Fibroblast of villous mesenchyme (primary cell): ENCODE measurements at places on chromosomes 16 and 17.

DNA sequence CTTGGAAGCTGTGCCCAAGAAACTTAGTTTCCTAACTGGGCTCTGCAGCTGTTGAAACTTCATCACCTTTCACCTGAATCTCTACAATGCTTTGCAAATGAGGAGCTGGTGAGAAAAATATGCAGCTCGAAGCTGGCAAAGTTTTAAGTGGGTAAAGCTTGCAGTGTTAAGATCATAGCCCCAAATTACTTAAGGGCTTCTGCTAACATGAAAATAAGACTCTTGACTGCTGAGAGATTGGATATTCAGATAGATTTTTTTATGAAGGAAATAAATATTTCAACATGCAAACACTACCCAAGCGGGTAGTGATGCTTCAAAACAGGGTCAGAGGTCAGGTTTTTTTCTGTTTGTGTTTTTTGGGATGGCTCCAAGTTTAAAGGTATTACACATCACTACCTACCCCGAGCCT lies 278.7 kb downstream of the FTO start:
- no peak for DNase-seq

DNA sequence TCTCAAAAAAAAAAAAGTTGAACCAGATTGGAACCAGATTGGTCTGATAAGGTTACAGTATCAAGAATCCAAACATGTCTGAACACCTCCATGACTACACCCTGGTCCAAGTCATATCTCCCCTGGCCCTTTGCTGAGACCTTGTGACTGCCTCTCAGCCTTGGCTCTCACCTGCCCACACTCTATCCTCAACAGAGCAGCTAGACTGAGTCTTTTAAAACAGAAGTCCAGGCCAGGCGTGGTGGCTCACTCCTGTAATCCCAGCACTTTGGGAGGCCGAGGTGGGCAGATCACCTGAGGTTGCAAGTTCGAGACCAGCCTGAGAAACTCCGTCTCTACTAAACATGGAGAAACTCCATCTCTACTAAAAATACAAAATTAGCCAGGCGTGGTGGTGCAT lies 91.7 kb downstream of the AIPL1 start:
- no peak for DNase-seq

- DNase-seq: no peak
Observed at GRCh38 chr16:7270823-7271222, 61.8 kb upstream of the RBFOX1 start.

DNA sequence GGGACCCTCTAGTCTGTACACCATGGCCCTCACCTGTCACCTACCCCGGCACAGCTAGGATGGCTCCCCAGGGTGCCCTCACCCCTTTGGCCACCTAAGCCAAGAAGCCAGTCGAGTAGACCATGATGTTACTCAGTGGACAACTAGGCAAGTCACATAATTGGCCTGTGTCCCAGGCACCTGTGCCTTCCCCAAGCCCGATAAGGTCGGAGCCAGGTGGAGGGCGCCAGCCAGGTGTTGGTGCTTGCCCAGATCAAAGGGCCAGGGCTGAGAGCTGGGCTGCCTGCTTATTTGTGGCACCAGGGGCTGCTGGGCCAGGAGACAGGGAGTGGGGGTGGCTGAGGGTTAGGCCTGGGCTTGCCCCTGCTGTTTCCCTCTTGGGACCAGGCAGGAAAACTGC lies 16.8 kb downstream of the SPNS2 start:
- DNase-seq: no peak

DNA sequence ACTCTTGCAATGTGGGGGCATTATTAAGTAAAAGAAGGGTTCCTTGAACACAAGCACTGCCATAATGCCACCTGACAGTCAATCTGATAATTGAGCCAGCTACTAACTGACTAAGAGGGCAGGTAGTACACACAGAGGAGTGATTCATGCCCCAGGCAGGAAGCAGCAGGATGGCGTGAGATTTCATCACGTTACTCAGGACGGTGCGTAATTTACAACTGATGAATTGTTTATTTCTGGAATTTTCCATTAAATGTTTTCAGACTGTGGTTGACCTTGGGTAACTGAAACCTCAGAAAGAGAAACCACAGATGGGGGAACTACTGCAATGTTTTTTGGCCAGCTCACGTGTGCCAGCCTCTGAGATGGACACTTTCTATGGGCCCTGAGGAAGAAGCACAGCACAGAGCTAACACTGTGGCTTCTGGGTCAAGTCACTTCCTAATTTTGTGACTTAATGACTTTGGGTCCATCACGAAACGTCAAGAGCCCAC lies 46.7 kb downstream of the C17orf67 start:
- peak; percentile 97 for DNase-seq

DNA sequence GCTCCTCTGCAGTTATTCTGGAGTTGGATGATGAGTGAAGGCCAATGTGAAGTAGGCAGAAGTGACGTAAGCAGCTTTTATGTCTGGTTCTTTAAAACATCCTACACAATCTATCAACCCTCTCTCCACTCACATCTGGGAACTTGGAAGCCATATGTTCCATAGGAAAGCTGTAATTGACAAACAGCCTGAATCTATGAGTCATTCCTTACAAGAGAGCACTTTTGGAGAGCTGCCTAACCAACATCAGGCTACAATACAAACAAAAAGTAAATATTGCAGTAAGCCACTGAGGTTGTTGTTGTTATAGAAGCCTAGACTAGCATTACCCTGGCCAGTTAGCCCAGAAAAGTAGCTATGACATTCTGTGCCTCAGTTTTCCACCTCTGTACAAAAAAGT lies 5.9 kb downstream of the CCL7 start:
- DNase-seq: peak; percentile 88

DNA sequence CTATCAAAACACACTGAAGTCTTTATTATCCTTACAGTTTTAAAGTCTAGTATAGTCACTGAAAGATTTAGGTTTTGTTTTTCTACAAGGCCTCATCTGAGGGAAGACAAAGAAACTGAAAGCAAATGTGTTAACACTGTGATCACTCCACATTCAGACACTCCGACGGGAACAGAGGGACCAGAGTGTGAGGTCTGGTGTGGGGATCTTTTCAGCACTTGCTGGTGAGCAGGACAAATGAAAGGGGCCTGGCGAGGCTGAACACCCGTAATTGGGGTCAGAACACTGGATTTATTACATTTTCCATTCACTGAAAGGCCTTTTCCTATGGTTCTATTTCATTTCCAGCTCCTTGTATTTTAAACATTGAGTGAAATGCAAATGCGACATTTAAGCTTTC lies 910.5 kb downstream of the CDH11 start:
- DNase-seq: peak; percentile 12

DNA sequence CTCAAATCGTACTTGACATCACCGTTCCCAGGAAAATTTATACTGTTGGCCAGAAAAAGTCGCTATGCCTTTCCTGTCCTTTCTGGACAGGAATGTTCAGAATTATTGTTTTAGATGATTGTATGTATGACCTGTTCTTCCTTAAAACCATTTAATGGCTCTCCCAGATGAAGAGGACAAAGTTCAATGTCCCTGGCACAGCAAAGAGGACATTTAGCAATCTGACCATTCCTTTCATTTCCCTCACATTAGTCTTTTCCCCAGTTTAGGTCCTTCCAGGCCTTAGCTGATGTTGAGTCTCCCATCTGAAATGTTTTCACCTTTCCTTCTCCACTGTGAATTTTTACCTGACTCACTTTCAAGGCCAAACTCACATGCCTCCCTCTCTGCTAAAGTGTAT lies 938.9 kb downstream of the CDH11 start:
- peak; percentile 37 for DNase-seq
